A549 treated with AZD2906 at 1 μM for 4 hours (cell line): ENCODE measurements at places on chromosomes 16 and 17. TPM values are rescaled to one million over a fixed set of nuclear protein-coding genes. Genes with fewer than 3 reads are reported as not detected.

Gene DRC7
- 0.07 to 0.21 TPM (median 0.08 TPM) in 4 of 5 replicates, not detected in the other for total RNA-seq

Gene KCNJ2
- total RNA-seq = 0.03 to 0.10 TPM (median 0.06 TPM) in 5 replicates

Gene CHP2
- 0.03 TPM in 1 of 5 replicates, not detected in the others for total RNA-seq

Gene NPIPA2
- total RNA-seq = 0.80 to 1.8 TPM (median 1.1 TPM) in 5 replicates

Gene SOST
- total RNA-seq = 0.03 TPM in 1 of 5 replicates, not detected in the others
